Activated naive CD4-positive, alpha-beta T cell treated with anti-CD3 and anti-CD28 coated beads, Interleukin-2, amount 50 U/mL, for 72 hours (primary cell): ENCODE measurements at places on chromosomes 2 and 18. TPM values are rescaled to one million over a fixed set of nuclear protein-coding genes. Genes with fewer than 3 reads are reported as not detected.
A peak's percentile ranks its signal among the peaks of the same experiment; 100 is the strongest.

DNA sequence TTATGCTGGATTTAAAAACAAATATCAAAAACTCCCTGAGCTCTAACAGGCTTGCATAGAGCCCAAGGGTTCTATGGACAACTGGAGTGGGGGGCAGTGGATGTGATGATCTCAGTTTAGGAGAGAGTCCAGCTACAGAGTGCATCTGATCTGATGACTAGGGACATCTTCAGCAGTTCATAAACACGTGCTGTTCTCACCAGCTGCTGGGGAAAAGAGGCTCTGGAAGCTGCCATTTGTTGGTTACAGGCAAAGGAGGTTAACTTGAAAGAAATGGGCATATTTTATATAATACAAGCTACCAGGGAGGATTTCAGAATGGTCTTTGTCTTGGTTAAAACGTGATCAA is 36.0 kb upstream of the ZNF396 start:
- DNase-seq = no peak

GRCh38 chr2:15159751-15160177 is 401.4 kb downstream of the NBAS start:
- DNase-seq = no peak

The ZNF2 gene
- 3.9 TPM for total RNA-seq

The VSNL1 gene
- not detected for total RNA-seq

GRCh38 chr18:21179590-21180220 is 62.3 kb upstream of the GREB1L start:
- peak; percentile 57 for DNase-seq

DNA sequence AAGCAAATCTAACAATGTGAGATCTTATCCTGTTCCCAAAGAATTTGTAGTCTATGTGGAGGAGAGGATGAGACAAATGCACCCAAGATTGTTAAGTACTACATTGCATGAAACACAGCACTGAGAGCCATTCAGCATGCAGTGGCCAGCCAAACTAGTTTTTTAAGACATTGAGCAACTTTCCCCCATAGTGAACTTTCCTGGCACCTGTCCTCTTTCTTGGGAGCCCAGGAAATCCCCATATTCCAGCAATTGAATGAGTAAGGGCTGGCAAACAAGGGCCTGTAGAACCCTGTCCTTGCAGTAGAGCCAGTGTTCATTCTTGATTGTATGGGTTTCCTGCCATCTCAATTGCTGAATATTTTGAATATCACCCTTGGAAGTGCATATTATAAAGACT is 58.8 kb upstream of the FIGN start:
- DNase-seq = no peak

The TTN gene
- 4.3 TPM for total RNA-seq

DNA sequence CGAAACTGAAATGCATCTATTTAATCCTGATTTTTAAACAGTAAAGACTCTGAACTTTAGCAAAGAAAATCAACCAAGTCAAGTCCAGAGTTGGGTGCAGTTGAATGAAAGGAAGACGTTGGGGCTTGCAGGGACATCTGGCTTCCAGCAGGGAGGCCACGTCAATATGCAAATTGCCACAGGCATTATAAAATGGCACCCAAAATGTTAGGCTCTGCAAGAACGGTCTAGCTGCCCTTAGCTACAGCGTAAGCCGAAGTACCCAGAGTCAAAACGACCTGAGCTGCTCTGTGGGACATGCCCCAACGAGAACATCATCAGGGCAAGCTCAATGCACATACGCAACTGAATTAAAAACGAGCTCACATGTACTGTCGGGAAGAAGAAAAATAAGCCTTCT is 30.7 kb downstream of the DOCK10 start:
- no peak for DNase-seq

DNA sequence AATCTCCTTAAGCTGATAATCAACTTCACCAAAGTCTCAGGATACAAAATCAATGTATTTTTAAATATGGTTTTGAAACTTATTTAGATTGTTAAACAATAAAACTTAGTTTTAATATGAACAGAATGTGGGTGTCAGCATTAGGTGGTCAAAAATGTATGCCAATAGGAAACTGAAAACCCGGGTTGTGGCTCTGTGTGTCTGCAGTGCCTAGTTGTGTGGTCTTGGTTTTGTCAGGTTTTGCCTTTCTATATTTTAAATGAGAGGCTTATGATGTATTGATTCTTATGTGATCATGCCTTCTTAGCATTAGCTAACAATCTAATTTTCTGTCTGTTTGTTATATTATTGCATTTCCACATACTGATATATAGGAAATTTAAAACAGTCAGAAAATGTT is 227.8 kb downstream of the ZNF407 start:
- no peak for DNase-seq

DNA sequence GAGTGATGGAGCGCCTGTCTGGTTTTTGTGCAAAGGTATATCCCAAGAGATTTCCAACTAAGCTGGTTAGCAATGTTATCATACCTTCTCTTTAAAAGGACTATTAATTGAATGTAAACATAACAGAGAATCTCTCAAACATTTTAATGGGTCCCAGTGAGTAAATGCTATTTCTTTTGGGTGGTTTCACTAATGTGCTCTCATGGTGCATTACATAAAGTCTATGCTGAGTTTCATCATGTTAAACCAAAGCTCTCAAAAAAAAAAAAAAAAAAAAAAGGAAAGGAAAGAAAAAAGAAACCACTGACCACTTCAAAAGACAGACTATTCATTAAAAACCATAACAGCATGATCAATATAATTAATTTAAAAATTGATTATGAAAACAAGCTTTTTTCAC is 119.1 kb upstream of the SCN1A start:
- no peak for DNase-seq

- DNase-seq = no peak
Measured at GRCh38 chr2:222724208-222724607, 52.8 kb downstream of the MOGAT1 start.

GRCh38 chr2:175574069-175574468 is 392.6 kb upstream of the ATP5MC3 start:
- no peak for DNase-seq

The ABCG5 gene
- not detected for total RNA-seq

DNA sequence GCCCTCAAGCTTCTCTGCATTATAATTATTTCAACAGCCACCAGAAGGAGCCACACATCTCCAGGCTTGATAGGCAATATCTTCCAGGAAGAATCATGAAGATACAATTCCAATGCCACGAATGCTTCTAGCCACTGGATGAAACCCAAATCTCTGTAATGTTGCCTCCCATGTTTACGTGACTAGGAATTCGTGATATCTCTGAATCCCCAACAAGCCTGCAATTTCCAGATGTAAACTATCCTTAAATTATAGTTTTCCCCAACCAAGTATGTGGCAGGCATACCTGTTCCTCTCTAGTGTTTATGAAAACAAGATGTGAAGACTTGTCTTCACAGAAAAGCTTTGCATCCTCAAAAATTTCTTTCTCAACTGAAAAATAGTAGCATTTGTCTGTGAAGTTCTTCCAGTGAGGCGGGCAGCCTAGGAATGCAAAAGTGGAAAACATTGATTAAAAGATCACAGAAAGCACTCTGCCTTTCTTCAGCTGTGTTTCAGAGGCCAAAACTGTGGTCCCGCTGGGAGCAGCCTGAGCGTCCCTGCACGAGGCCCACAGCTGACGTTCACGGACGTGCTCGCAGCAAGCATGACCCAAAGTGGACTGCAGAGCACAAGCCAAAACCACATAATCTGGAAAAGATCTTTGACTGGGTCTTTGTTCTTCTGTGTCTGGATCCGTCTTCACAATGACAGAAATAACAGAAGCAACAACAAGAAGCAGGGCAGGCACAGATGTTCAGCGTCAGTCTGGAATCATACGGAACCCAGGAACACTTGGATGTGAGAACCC is 65.1 kb upstream of the THOC1 start:
- no peak for DNase-seq

DNA sequence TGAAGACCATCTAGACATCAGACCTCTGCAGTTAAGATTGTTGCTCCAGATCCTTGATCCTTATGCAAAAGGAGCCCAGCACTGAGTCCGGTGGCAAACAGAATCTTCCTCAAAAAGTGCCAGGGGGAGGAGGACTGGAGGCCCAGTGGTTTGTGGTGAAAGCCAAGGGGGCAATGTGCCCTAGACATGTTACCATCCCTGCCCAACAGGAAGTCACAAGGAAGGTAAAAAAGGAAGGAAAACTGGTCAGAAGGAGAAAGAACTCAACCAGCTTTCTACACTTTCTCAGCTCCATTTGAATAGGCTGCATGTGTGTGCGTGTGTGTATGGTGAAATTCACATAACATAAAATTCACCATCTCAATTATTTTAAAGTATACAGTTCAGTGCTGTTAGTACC is 25.0 kb upstream of the KDM3A start:
- no peak for DNase-seq

DNA sequence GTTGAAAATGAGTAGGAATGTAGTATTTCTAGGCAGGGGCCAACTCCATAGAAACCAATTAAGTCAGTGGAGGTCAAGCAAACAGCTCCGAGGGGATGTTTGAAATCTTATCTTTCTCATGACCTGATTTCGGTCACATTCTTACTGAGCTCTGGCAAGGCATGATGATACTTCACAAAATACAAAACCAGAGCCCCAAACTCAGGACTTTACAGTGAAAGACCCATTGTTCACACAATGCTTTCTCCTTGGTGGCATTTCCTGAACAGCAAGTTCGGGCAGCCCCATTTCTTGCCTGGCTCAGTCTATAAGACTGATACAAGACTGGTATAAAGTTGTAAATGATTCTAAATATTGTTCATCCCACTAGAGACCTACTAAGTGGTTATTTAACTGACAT is 53.3 kb downstream of the LAMA1 start:
- no peak for DNase-seq

DNA sequence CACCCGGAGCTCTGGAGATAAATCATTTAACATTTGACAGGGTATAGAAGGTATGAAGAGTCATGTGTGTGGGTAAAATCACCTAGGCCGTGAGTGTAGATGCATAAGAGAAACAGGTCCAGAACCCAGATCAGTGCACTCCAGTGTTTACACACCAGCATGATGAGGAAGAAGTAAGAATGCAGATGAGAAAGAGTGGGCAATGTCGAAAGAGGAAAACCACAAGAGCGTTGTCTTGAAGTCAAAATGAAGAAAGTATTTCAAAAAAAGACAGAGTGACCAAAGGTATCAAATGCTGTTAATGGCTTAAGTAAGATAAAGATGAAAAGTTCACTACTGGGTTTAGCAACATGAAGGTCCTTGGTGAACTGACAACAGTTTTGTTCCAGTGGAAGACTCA is 32.0 kb upstream of the PLB1 start:
- no peak for DNase-seq

DNA sequence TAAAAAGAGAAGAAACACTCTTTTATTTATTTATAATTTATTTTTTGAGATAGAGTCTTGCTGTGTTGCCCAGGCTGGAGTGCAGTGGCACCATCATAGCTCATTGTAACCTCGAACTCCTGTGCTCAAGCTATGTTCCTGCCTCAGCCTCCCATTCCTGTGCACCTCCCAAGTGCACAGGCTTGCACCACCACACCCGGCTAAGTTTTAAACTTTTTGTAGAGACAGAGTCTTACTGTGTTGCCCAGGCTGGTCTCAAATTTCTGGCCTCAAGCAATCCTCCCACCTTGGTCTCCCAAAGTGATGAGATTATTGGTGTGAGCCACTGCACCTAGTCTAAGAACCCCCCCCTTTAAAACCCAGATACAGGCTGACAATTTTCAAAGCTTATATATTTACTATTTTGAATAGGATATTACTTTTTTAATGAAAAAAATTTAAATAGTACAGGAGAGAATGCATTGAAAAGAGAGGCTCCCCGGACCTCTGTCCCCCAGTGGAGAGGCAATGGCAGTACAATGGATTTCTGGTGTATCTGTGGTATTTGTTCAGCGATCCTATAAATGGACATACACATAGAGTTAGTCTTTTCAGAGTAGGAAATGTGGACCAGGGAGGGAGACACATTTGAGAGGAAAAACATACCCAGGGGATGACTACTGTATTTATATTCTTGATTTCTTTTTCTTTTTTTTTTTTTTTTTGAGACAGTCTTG is 48.1 kb upstream of the CNOT11 start:
- no peak for DNase-seq

The ANTXR1 gene
- not detected for total RNA-seq

GRCh38 chr2:60046529-60046928 is 506.9 kb downstream of the BCL11A start:
- no peak for DNase-seq

DNA sequence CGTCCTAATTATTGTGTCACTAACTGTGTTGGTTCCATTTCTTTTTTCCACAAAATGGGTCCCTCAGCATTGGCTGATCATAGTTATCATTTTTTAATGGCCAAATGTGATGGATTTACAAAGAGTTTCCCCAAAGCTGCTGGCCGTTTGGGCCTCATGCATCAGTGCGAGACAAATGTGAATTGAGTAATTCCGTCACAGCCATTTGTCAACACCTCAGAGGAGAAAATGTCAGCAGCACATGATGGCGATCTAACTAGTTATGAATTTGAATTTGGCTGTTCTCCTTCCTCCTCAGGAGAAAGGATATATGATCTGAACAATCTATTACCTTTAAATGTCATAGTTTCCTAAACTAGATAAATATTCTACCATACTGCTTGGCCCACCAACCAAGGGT is 54.9 kb upstream of the SP3 start:
- no peak for DNase-seq

DNA sequence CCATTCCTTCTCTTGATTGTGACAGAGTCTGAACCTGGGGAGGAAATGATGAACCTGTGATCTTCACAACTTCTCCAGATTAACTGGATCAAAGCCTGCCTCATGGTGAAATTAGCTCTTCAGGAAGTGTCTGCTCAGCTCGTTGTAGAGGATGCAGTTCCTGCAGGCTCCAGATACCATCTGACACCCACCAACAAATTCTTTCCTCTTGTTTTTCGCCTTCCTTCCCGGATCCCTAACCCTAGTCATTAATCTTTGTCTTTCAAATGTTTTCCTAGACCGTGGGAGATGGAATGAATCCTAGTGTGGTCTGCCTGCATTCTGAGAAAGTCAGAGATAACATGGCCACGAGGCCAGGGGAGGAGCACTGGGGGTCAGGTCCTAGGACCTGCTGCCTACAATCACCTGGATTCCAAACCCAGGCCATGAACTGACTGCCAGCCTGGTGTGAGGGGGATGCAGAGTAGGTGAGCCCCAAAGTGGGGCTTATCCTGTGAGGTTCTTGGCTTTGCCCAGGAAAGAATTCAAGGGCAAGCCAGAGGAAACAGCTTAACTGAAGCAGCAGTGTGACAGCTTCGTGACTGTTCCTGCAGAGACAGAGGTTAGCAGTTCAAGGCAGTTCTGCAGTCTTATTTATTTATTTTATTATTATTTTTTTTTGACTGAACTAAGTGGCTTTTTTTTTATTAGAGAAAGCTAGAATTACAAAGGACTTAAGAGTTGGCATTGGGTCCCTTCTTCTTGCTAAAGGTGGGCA is 67.8 kb downstream of the DIPK1C start:
- no peak for DNase-seq

The DSC1 gene
- total RNA-seq = 0.06 TPM

- DNase-seq = no peak
Measured at GRCh38 chr2:10083692-10084211, 3.5 kb upstream of the CYS1 start.

- no peak for DNase-seq
Measured at GRCh38 chr2:231104115-231104713, 20.6 kb downstream of the HTR2B start.

DNA sequence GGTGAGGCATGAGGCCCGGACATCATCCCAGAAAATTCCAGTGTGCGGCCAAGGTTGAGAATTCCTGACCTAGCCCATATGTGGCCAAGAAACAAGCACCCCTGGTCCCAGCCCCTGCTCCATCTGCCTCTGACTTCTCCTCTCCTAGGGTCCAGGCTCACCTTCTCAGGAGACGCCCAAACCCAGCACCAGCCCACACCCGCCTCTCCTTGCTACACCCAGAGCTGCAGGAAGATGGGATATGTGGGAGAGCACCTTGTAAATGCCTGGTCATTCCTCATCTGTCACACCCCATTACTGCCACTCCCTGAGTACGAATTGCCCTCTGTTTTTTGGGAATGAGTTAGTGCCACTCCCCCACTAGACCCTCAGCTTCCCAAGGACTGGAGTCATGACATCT is 7.3 kb upstream of the ATP6V1B1 start:
- DNase-seq = no peak
